ENCODE measurements at places on chromosomes 2 and 18.

GRCh38 chr2:197159661-197160211, 150.8 kb downstream of the ANKRD44 start:
- DNase-seq: no peak

DNA sequence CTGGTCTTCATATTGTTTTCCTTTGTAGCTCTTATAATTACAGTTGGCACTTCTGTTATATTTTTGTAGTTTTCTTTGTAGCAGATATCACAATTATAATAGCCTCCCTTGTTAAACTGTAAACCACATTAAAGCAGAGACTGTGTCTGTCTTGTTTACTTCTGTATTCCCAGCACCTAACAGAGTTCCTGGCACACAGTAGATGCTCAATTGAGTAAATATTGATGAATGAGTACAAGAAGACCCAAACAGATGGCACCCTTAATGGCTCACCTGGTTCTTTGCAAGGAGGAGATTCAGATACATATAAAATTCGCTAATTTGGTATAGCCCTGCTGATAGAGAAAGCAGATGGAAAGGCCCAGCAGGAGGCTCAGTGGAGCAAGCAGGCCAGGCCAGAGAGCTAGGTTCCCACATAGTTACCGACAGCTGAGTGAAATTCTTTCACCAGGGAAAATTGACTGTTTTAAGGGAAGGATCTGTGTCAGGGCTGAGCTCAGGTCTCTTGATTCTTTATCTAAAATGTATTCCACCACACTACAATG, 120.1 kb downstream of the NUP35 start:
- no peak for DNase-seq

- no peak for DNase-seq
Observed at GRCh38 chr2:192218377-192218776, 23.6 kb upstream of the TMEFF2 start.

DNA sequence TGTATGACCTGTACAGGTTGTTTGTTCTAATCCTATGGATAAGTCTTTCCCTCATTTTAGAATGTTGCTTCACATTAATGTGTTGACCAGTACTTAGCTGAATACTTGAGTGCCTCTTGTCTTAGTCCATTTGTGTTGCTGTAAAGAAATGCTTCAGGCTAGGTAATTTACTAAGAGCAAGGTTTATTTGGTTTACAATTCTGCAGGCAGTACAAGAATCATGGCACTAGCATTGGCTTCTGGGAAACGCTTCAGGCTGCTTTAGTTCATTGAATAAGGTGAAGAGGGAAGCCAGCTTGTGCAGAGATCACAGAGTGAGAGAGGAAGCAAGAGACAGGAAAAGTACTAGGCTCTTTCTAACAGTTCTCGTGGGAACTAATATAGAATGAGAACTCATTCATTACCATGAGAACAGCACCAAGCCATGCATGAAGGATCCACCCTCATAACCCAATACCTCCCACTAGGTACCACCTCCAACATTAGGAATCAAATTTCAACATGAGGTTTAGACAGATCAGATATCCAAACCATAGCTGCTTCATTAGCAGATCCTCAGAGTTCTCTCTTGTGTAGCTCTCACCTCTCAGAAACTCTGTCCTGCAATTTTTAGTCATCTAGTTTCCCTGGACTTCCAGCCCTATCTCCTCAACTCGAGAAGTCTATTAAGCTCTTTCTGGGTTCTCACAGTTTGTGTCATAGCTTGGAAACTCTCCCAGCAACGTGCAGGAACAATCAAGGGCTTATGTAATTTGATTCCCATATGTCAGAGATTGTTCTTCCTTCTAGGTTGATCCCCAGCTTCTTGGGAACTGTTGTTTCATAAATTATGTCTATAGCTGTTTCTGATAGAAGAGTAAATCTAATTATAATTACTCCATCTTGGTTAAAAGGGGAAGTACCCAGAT, 2082.3 kb upstream of the CELF4 start:
- DNase-seq: no peak

- no peak for DNase-seq
Observed at GRCh38 chr2:70939001-70939838, 3.5 kb downstream of the ATP6V1B1 start.

GRCh38 chr2:226754821-226755604, 44.6 kb downstream of the IRS1 start:
- no peak for DNase-seq

- DNase-seq: no peak
Observed at GRCh38 chr2:231884438-231885140, 41.6 kb downstream of the NPPC start.

- DNase-seq: no peak
Observed at GRCh38 chr18:76756531-76757253, 65.7 kb upstream of the ZNF236 start.

DNA sequence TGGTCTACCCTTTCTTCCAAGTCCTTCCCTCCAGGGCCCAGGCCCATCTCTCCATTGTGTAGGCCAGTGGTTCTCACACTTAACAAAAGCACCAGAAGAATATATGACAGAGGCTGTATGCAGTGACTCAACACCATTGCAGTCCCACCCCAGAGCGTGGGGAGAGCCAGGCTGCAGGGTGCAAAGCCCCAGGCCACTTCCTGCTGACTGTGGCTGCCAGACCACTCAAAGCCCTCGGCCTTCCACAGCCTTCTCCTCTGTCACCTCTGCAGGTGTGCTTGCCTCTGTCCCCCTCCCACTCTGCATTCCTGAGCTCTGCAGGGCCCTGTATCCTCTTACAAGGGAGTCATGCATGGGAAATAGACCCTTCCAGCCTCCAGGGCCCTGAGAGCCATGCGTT, 40.4 kb upstream of the ARHGEF4 start:
- no peak for DNase-seq

GRCh38 chr18:34085140-34085739, 139.5 kb downstream of the NOL4 start:
- no peak for DNase-seq

GRCh38 chr2:169119851-169120250, 50.5 kb downstream of the DHRS9 start:
- no peak for DNase-seq

DNA sequence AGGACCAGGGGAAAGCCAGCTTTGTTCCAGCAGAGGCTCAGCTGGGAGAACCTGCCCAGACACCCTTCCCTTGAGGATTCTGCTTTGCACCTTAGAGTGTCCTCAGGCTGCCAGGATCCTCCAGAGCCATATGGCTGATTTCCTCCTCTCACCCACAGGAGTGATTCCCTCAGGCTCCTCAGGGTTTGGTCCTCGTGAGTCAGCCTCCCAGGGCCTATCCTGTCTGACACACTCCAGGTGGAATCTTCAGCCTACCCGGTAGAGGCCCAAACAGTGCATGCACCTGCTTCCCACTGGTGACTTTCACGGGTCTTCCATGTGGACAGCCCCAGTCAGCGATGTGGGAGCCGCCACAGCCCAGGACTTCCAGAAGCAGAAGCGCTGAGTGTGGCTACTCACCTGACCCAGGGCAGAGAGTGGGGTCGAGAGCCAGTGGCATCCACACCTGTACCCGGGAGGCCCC, 73.3 kb downstream of the TFCP2L1 start:
- DNase-seq: no peak

DNA sequence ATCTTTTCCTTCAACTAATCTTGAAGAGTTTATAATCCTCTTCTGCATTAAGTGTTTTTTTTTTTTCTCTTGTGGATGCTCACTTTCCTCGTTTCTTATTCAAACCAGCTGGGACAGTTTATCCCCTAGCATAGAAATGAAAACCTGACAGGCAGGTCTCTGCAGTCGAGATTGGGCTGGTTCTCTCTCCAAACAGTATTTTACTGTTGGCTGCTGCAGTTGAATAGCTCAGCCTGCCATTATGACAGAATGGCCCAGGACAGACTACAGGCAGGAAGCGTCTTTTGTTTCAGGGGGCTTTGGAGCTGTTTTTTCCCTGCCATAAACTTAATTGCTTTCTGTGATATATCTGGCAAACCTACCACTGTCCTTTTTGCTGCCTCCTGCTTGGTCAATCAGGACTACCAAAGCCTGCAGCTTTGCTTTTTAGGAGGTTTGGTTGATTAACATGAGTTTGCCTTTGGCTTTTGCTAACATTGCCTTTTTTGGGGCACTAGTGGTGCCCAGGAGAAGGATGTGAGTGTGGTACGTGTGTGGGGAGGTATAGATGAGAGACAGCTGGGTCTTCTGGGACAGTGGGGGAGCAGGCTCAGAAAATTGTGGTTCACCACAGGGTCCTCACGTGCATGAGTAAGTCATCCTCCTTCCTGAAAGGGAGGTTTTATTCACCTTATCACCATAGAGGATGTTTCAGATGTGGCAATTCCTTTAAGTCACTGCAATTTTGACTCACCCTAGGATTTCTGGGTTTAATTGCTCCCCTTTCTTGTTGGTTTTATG, 128.7 kb downstream of the LYPD6B start:
- peak; percentile 41 for DNase-seq

GRCh38 chr2:97840198-97840597, 126.8 kb downstream of the ZAP70 start:
- peak; percentile 28 for DNase-seq

DNA sequence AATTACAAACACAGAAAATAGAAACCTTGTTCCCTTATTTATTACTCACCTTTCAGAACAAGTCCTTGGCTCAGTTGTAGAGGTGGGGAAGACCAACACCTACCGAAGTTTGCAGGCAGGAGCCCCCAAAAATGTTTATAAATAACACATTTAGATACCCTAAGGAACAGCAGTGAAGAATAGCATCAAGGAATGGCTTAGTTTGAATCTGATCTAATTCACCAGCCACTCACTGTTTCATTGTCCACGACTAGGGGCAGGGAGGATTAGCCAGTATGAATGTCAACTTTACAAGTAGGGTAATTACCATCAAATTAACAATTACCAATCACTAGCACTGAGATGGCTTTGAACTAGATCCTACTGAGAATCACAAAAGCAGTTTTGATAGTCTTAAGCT, 65.4 kb downstream of the PRPF40A start:
- no peak for DNase-seq

GRCh38 chr18:68176901-68177300, 538.0 kb downstream of the TMX3 start:
- DNase-seq: no peak

DNA sequence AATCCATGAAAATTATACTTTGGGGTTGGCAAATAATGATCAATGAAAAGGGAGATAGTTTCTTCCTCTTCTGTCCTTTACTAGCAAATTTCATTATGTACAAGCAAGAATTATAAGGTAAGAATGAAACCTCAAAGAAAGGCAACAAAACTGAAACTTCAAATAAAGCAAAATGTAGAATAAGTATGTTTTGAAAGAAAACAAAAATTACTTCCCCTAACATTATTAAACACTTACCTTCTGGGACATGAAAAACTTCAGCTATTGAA, 29.4 kb downstream of the THADA start:
- no peak for DNase-seq

GRCh38 chr2:41510108-41510507, 537.7 kb upstream of the PKDCC start:
- DNase-seq: peak; percentile 2

DNA sequence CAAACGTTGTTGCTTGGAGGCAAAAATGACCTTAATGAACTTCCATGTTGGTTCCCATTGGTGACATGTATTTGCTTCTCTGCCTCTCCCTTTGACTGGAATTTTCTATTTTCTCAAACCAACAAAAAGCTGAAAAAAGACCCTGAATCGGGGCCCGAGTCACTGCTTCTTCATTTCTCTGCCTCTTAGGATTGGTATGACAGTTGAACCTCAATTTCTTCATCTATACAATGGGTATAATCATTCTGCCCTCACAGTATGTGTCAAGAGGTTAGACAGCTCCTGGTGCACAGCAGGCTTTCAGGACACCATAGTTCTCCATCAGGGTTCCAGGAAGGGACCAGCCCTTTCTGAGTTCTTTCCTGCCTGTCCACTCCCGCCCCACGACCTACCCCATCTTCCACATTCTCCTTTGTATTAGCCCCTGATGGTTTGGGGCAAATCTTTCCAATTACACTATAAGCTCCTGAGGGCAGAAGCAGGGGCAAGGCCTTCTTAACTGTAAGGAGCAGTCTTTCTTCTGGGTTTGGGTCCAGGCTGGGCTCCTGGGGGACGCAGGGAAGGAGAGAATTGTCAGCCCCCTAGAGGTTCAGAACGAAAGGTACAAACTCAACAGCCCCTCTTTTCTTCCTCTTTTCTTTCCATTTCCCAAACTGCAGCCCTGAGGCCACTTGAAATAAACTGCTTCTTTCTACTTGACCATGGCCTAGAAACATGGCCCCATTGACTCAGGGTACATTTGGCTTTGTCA, 6.3 kb upstream of the PKDCC start:
- DNase-seq: no peak

GRCh38 chr18:39564716-39565115, 1999.1 kb upstream of the CELF4 start:
- no peak for DNase-seq

- DNase-seq: no peak
Observed at GRCh38 chr2:112772322-112772721, 7.9 kb upstream of the CKAP2L start.

DNA sequence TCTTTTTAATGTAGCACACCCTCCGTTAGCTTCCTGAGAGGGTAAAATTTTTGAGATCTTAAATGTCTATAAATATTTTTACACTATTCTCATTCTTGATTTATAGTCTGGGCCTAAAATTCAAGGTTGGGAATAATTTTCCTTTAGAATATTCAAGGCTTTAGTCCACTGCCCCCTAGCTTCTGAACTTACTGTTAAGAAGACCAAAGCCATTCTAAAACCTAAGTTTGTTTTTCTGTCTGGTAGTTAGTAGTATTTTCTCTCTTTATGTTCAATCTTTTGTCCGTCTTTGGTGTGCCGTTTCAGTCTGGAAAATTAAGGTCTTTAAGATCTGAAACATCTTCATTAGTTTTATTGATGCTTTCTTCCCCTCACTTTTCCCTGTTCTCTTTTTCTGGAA, 14.5 kb downstream of the OSBPL6 start:
- peak; percentile 19 for DNase-seq

DNA sequence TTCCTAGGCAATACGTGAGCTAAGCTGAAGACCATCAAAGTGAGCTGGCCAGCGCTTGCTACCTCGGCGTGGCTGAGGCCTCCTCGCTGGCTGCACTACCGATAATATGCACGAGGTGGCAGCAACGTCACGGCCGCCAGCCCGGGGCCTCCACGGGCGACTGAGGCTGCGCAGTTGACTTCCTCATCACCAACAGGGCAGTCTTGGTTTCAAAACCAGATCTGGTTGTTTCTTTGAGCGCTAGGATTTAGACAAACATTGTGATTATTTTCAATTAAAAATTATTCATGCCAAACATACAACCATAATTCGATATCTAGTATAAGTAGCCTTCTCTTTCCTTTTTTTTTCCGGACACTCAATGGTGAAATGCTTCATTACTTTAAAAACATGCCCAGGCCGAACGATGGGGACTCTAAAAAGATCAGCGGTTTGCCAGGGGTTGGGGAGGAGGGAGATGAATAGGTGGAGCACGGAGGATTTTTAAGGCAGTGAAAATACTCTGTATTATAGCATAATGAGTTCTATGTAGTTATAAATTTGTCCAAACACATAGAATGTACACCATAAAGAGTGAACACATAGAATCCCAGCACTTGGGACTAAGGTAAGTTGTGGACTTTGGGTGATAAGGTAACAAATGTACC, 52.0 kb downstream of the CYBRD1 start:
- DNase-seq: peak; percentile 84

- no peak for DNase-seq
Observed at GRCh38 chr2:109242210-109242653, 113.2 kb downstream of the SH3RF3 start.

- DNase-seq: no peak
Observed at GRCh38 chr18:48213791-48214190, 195.4 kb downstream of the ZBTB7C start.

Measured in hematopoietic multipotent progenitor cell treated with erythropoietin and hydrocortisone succinate and interleukin-3 and kit ligand, for 6 days (in vitro differentiated cells).